Nephron progenitor cell (in vitro differentiated cells): ENCODE measurements at places on chromosomes 7 and 10.

GRCh38 chr7:113209449-113210203, 91.3 kb upstream of the SMIM30 start:
- no peak for DNase-seq

- no peak for DNase-seq
These were observed 130.9 kb downstream of the PTPN20 start for GRCh38 chr10:47042199-47042473.

- DNase-seq, result peak; percentile 94
These were observed 7.3 kb downstream of the NCOA4 start for GRCh38 chr10:46022978-46023702.

GRCh38 chr10:71070741-71071140, 141.6 kb upstream of the UNC5B start:
- DNase-seq, result no peak

DNA sequence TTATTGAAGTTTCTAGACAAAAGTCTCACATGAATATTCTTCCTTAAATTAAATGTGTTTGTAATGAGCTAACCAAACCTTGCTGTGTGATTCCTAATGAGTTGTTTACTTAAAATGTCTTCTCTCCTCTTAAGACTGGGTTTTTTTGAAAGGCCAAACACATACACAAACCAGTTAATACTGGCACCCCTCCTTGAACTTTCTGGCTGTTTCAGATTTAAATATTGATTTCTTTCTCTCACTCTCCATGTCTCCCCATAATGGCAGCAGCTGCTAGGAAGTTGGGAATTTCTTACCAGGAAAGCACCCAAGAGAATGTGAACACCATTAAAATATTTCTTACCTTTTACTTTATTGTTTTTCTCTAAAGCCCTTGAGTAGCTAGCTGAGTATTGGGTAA, 11.4 kb upstream of the PTN start:
- DNase-seq, result no peak

DNA sequence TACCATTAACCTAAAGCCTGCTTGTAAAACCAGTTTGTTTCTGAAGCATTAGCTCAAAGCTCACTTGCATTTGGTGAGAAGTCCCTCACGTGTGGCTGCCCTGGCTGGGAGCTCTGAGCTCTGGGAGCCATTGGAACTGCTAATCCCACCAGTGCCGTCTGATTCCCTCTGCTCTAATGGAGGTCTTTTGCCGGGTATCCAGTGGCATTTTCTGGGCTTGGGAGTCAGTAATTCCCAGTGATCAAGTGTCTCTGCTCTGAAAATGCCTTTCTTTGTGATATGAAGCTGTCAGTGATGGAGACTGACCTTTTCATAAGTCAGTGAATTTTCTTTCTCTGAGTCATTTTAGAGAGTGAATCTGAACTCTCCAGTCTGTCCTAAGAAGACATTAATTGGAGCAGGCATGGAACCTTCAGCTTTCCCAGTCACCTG, 36.9 kb upstream of the FAM20C start:
- DNase-seq, result no peak

DNA sequence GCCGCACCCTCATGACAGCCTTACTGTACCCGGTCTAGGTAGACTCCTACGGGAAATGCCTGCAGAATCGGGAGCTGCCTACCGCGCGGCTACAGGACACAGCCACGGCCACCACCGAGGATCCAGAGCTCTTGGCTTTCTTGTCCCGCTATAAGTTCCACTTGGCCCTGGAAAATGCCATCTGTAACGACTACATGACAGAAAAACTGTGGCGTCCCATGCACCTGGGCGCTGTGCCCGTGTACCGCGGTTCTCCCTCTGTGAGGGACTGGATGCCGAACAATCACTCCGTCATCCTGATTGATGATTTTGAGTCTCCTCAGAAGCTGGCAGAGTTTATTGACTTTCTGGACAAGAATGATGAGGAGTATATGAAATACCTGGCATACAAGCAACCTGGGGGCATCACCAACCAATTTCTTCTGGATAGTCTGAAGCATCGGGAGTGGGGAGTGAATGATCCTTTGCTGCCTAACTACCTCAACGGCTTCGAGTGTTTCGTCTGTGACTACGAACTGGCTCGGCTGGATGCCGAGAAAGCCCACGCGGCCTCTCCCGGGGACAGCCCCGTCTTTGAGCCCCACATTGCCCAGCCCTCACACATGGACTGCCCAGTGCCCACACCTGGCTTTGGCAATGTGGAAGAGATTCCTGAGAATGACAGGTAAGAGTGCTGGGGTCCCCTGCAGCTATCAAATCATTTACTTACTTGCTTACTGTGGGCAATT, 8.5 kb upstream of the CHCHD1 start:
- DNase-seq, result no peak

DNA sequence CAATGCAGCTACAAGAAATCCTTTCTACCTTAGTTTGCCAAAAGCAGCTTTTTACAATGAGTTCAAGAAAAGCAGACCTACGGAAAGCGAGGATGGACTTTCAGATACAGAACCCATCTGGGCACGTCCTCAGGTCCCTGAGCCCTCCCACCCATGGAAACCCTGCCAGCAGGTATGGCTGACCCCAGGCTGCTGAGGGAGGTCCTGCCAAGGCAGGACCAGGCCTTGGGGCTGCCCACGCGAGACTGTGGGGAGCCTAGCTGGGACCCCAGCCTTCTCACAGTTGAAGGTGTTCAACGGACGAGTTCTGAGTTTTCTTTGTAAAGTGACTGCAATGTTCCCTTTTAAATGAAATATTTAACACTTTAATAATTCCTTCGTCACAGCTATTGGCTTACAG, 245.0 kb downstream of the MGMT start:
- DNase-seq, result no peak

- no peak for DNase-seq
These were observed 798 bp upstream of the MACROH2A2 start for GRCh38 chr10:70051848-70052247.

- no peak for DNase-seq
These were observed 35.1 kb downstream of the GUSB start for GRCh38 chr7:65946904-65947303.

GRCh38 chr10:66931340-66931948, 5.6 kb downstream of the LRRTM3 start:
- DNase-seq, result peak; percentile 12

DNA sequence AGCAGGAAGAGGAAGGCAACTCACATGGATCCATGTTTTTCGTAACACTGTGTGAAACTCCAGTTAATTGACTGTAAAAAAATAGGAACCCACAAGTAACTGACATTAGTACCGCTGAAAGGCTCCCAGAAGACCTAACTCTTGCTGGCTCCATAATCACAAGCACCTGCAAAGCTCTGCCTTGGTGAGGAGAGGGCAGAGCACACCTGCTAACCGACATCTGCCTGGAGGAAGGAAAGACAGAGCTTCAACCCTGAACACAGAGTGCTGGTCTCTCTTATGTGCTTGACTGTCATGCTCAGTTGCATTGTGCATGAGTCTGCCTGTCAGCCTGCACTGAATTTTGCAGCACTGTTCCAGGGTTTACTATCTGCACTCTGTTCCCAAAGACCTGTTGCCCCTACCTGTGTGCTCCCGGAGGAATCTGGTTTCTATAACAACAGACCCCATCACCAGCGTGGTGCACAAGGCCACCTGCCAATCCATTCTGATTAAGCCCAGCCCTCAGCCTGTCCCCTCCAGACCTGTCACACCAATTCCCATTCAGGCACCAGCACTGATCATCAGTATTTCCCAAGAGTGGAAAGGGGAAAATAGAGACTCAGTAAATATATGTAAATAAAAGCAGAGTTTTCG, 63.1 kb upstream of the ANKRD1 start:
- no peak for DNase-seq

- DNase-seq, result no peak
These were observed 703.1 kb upstream of the FZD8 start for GRCh38 chr10:36345175-36345533.
